ENCODE measurements at places on chromosomes 7 and 10. TPM values are rescaled to one million over a fixed set of nuclear protein-coding genes. Genes with fewer than 3 reads are reported as not detected.

The AKR1C8 gene
- polyA plus RNA-seq = 0.64 TPM

DNA sequence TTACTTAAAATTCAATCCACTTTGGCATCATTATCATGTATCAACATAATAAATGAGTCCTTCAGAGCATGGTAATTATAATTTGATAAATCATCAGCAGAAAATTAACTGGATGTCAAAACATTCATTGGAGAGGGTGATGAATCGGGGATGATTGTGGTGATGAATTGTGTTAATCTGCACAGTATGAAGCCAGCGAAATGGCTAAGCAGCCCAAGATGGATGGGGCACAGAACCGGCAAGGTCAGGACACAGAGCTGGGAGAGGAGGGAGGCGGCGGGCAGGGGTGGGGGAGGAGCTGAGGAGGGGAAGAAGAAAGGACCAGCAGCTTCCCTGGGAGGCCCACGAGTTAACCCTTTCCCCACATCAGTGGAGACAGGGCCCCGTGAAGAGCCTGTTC is 536.1 kb downstream of the LRMDA start:
- no peak for DNase-seq

- DNase-seq = peak; percentile 92
These were observed at the start of gene BMPR1A for GRCh38 chr10:86756511-86757112. Gene BMPR1A (plus strand): TSS chr10:86756619. CDS start chr10:86876019, 119,400 bp downstream.

DNA sequence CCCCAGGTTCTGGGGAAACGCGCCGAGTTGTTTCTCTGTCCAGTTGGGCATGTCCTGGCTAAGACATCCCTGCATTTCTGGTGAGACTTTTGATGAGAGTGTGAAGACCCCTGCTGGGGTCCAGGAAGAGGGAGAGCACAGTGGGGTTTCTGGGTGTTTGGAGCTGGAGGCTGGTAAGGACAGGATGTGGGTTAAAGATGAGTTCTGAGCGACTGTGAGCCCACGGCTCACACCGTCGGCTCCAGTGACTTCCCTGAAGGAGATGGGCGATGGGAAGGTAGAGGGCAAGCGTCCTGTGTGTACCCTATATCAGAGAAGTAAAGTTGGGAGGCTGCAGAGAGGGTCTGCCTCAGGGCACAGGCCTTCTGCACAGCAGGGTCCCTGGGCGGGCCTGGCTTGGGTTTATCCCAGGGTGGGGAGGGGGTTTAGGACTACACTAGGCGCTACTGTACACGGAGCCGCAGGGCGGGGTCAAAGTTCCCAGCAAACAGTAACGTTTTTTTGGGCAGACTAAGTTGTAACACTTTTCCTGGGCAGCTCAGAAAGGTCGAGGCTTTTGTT is 3.6 kb downstream of the EMX2 start:
- no peak for DNase-seq

The ITPRIP gene
- polyA plus RNA-seq = 12.9 TPM

The IDI2 gene
- polyA plus RNA-seq = 0.11 TPM

GRCh38 chr7:88395715-88396114 is 89.0 kb upstream of the STEAP4 start:
- DNase-seq = no peak

- DNase-seq = no peak
These were observed 31.8 kb upstream of the VCL start for GRCh38 chr10:73965890-73966768.

- DNase-seq = no peak
These were observed 676.4 kb upstream of the ANKRD30A start for GRCh38 chr10:36448760-36449691.

The MLXIPL gene
- polyA plus RNA-seq = 5.6 TPM

DNA sequence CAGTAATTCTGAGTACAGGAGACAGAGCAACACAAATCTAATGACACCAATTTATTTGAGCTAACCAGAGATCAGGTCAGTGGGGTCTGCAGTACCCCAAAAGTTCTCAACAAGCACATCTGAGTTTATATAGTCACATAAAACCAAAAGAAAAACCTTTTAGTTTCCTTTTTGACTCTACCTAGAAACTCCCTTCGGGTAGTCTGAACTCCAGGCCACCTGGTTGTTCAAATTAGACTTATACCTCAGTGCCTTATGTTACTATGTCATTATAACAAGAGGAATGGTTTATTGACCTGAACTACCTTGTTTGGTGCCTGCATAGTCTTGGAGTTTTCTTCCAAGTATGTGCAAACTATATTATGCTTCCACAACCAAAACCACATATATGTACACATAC is 14.6 kb downstream of the ZCWPW1 start:
- no peak for DNase-seq

The LRRC17 gene
- 86.7 TPM for polyA plus RNA-seq

DNA sequence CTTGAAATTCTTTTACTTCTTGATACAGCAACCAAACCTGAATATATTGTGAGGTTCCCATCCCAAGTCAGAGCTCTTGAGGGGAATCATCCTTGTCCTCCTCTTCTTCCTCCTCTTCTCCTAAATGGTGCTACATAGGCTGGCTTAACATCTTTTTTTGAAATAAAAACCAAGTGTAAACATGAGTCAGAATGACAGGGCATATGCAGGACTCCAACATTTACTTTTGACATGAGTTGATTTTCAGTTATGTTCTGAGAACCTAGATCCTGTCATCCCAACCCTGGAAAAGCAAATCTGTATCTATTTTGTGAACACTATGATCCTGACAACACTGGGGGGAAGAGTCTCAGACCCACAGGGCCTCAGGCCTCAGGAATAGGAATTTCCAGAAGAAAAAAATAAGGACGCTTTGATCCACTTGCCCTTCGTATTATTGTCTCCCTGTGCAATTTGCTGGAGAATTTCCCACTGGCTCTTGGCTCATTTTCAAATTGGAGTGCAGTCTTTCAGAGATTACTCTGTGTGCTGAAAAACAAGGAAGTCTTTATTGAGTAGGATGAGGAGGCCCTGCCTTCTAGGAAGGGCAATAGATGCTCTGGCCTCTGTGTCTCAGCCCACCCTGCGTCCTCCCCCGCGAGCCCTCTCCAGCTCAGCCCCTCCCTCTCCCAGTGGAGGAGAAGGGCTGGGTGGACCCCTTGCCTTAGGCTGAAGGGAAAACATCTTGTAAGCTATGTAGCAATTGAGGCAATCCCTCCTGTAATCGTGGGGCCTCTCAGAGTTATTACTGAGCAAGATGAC is 121.6 kb downstream of the CREB5 start:
- DNase-seq = no peak

GRCh38 chr7:136030330-136030729 is 53.2 kb upstream of the MTPN start:
- no peak for DNase-seq

The BTRC gene
- polyA plus RNA-seq = 25.8 TPM

DNA sequence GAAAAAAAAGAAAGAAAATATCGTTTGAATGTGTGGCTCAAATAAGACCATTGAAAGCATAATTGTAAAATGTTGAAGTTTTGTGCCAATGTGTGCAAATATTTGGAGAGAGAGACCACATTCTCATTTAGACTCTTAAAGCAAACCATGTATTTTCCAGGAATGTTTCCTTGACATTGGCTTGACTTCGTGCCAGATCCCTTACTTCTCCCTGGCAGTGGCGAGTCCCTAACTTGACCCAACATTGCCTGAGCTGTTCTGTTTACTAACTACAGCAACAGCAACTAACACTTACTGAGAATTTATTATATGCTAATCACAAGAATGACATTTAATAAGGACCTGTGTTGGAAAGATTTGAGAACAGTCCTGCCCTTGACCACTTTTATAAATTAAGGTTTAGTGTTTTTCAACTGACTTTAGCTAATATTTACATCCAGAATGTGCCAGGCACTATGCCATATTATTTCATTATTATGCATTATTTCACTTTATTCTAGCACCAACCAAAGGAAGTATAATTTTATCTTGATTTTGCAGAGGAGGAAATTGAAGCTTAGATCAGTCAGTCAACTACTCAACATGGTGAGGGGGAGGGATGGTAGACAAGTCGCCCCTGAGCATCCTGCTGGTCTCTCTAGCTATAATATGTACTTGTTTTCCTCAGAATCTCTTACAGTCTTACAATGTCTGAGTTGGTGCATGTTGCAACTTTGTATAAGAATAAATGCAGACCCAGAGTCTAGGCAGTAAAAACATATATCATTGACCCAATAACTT is 29.7 kb downstream of the ZNF467 start:
- DNase-seq = no peak
